Mesothelial cell of epicardium (in vitro differentiated cells): ENCODE measurements at places on chromosomes 1 and 21.

DNA sequence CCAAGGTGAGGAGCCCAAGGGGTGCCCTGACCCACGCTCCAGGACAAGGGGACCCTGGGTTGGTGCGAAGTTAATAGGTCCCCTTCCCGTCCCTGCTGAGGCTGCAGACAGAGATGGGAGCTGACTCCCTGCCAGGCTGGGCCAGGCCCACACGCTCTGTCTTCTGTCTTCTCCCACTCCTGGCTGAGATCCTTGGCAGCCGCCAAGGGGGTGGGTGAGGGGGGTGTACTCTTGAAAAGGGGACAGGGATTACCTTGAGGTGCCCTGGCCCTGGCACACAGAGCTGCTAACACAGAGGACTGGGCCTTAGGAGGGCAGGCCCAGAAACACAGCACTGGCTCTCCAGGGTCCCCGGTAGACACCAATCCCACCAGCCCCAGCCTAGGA, 11.0 kb upstream of the CTRC start:
- peaks cover 4% of the 10 kb centered on the region for H3K36me3 ChIP-seq
- H3K4me3 ChIP-seq = no peak overlapping the region
- no peak for DNase-seq
- no peaks in the 10 kb centered on the region for H3K27me3 ChIP-seq
- H3K27ac ChIP-seq = no peak overlapping the region

DNA sequence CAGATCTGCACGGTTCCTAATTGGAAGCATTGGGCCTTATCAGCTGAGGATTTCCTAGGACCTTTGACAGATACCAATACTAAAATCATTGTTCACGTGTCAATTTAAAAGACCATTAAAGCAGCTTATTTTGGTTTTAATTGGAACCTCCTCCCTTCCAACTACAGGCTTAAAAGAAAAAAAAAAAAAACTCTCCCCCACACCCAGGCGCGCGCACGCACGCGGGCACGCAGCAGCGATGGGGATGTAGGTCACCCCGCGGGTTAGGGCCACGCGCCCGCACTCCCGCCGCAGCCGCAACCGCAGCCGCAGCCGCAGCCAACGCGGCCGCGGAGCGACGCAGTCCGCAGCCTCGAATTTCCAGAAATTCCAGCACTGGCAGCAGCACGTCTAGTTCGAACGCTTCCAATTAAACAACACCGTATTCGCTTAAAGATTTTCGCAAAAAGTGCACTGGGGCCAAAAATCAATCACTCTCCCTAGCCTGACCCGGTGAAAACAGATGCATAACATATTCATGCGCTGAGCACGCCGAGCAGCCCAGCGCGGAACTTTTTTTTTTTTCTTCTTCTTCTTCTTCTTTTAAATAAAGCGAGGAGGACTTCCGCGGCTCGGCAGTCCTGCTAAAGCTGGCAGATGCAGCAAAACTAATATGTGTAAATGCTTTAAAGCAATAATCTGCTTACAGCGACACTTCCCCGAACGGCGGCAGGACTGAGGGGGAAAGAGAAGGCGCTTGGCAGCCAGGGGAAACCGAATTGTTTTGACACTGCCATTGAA, 13.3 kb upstream of the BARHL2 start:
- no peaks in the 10 kb centered on the region for H3K36me3 ChIP-seq
- no peak overlapping the region for H3K27ac ChIP-seq
- peaks cover 99% of the 10 kb centered on the region for H3K27me3 ChIP-seq

DNA sequence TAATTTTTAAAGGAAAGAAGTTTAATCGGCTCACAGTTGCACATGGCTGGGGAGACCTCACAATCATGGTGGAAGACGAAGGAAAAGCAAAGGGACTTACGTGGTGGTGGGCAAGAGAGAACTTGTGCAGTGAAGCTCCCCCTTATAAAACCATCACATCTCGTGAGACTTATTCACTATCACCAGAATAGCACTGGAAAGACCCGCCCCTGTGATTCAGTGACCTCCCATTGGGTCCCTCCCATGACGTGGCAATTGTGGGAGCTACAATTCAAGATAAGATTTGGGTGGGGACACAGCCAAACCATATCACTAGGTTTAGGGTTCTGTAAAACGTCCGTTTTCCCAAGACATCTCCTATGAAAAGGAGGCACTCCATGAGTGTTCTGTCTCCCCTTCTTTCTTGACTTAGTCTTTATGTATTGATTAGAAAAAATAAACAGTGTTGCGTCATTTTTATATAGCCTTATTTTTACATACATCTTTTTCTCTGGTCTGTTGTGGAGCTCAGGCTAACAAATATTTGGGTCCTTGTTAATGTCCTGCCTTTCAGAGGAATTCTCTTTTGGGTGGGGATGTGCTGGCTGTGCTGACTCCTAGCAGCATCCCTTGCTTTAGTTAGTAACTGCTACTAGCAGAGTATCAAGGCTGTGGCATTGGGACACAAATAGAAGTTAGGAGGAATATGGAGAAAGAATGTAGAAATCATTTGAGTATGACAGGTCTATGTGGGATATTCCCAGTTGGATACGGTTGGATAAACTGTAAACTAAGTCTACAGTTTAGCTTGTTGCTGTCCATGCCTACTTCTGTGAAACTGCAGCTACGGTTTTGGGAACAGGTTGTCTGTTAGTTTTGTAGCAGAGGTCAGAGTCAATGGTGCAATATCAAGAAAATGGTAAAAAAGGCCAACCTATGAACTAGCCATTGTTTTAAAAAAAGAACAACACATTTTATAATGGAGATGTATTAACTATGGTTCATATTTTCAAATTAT, 23.5 kb downstream of the BACH1 start:
- DNase-seq = no peak
- H3K4me3 ChIP-seq = no peak overlapping the region
- no peaks in the 10 kb centered on the region for H3K27me3 ChIP-seq
- H3K27ac ChIP-seq = peak overlapping the region; percentile 10
- H3K4me1 ChIP-seq = peaks cover 9% of the 10 kb centered on the region
- H3K36me3 ChIP-seq = peaks cover 35% of the 10 kb centered on the region

DNA sequence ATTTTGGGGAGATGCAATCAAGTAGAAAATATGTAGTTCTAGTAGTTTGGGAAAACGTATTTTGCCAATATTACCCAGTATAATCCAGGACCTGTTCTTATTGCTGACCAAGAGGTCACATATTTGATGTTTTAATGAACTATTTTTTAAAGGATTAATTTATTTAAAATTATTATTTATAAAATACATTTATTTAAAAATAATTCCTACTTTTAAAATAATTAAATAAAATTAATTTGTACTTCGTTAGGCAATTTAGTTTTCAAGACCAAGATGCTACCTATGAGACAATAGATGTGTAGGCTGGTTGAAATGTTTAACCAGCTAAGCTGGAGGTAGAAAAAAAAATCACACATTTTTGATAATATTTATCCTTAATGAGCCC, 140.4 kb upstream of the BEND5 start:
- no peaks in the 10 kb centered on the region for H3K36me3 ChIP-seq
- H3K4me3 ChIP-seq = no peak overlapping the region
- DNase-seq = no peak
- no peaks in the 10 kb centered on the region for H3K27me3 ChIP-seq

DNA sequence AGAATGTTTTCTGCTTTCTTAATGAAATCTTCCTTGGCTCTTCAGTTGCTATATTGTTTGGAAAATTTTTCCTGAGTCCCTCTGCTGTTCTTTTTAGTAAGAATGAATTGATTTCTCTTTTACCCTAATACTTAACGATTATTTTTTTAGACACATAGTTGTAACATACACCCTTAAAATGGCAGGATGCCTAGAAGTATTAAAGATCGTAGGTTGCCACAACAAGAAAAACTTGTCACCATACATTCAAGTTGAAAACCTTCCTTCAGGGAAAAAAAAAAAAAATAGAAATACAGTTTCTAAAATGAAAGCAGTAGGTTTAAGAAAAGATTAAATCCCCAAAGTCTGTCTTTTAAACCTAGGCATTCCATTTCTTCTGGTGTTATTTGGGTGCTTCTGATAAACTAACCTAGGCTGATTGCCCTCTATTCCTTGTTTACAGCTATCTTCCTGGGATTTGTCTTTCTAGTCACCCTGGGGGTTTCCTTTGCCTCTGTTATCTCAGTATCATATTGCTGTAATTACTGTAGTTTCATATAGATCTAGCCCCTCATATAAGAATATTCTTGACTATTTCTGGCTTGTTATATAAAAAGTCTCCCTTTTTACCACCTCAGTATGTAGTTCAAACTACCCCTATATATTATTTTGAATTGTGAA, 16.8 kb downstream of the SUCO start:
- H3K27me3 ChIP-seq = no peaks in the 10 kb centered on the region
- H3K27ac ChIP-seq = peak overlapping the region; percentile 77
- DNase-seq = no peak
- no peak overlapping the region for H3K4me3 ChIP-seq
- peaks cover 49% of the 10 kb centered on the region for H3K4me1 ChIP-seq
